ENCODE measurements at places on chromosomes 3 and 15. TPM values are rescaled to one million over a fixed set of nuclear protein-coding genes. Genes with fewer than 3 reads are reported as not detected.

ADCY5 gene
- total RNA-seq = 0.63 TPM

GP5 gene
- not detected for total RNA-seq

CYP8B1 gene
- total RNA-seq = not detected

SOX14 gene
- not detected for total RNA-seq

NANOGP8 gene
- total RNA-seq = not detected

LRRK1 gene
- total RNA-seq = 219 TPM

COL6A5 gene
- total RNA-seq = not detected

SCAANT1 gene
- not detected for total RNA-seq

GRCh38 chr15:93929375-93930094 is 301.8 kb upstream of the MCTP2 start:
- no peak for DNase-seq

DNA sequence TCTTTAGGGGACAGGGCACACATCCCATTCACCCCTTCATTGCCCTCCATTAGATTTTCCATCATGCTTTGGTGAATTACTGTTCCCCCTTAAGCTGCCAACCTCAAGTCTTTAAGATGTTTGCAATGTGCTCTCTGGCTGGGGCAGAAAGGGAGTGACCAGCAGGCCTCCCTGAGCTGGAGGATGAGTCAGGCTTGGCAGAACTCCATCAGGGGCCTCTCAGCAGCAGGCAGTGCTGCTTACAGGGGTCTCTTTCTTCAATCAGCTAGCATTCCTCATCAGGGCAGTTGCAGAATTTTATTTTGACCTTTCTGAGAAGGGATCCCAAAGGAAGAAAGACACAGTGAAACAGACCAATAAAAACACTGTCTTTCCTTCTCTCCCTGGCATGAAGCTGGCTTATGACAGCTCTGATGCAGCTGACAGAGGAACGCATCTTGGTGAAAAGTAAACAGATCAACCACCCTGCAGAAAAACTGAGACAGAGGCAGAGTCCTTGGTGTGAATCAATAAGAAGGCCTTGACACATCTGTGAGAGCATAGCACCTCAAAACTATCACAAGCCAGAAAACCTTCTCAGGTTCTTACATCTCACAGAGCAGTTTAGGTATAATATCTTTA is 88.7 kb upstream of the MRPL3 start:
- no peak for DNase-seq

DNA sequence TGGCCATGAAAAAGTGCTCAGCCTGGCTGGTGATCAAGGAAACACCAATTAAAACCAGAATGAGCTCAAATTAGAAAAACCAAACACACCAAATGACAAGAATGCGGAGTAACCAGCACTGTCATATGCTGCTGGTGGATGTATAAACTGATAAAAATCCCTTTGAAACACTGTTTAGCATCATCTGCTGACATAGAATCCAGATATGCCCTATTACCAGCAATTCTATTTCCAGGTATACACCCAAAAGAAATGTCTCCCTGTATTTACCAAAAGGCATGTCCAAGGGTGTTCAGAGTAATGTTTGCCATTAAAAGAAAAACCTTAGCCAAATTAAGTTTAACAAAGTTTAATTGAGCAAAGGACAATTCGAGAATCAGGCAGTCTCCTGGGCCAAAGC is 138.6 kb downstream of the FMN1 start:
- no peak for DNase-seq

DNA sequence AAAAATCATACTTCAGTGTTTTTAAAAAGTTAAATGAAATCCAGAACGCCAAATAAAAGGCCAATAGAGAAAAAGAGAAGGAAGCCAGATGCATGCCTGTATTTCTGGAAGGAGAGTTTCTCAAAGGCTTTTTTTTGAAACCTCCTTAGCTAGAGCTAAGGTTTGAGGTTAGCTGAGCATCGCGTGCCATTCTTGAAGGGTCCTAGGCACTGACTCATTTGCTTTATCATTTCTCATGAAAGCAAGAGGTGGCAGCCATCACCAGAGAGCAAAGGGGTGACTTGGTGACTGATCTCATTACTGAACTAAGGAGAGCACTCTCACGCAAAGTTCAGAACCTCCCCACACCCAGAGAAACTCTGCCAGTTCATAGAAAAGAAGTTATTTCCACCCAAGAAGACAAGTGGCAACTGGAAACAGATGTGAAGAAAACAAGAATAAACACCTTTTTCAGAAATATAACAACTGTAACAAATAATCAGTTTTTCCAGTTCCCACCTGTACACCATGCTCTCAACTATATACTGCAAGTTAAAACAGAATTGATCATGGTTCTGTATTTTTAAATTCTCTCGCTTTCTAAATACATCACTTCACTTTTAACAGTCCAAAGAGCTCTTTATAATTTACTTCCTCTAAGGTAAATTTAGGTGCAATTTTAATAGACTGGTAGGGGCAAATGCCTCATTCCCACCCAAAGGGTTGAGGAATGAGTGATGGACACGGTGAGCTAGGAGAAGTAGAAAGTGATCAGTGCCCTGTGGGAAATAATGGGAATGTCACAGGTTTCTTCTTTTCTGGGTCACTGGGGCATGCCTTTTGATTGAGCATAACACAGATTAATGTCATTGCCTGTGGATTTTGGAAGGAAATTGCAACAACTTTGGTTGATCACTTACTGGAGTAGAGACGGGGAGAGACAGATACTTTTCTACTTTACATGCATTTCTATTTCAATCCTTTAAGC is 24.7 kb downstream of the GPR15 start:
- DNase-seq = peak; percentile 22

GRCh38 chr3:43053291-43053690 is 52.6 kb downstream of the POMGNT2 start:
- DNase-seq = no peak

DNA sequence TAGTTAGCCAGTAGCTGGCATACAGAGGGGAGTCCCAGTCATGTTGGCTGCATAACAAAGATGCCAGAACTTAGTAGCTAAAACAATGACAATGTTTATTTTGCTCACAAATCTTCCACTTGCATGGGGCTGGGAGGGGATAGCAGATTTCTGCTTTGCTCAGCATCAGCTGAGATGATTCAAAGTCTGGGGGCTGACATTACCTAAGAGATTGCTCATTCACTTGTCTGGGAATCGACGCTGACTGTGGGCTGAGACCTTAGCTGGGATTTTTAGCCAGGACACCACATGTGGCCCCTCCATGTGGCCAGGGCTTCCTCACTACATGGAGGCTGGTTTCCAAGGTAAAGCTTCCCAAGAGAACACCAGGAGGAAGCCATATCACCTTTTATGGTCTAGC is 12.7 kb upstream of the CFAP100 start:
- DNase-seq = no peak

DNA sequence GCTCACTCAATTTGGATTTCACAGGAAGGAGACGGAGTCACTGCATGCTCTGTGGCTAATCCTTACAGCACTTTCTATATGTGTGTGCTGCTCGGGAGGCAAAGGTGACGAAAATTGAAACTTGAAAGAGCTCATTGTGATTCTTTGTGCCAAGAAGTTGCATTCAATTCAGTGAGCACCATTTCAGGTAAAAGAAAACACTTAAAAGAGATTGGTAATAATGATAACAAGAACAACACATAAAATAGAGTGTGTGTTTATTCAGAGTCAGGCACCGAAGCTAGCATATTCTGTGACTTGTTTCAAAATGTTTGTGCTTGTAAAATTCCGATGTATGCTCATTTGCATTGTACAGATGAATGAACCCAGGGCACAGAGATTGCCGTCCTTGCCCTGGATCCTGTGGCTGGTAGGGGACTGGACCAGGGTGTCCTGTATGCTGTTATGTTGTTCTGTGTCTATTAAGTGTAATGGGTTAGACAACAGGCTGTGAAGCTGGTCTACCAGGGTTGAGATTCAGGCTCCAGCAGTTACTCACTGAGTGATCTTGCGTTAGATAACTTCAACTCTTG is 193.3 kb upstream of the PROK2 start:
- DNase-seq = no peak

- peak; percentile 56 for DNase-seq
Measured at GRCh38 chr3:9782770-9783169, 9.5 kb downstream of the TADA3 start.

DNA sequence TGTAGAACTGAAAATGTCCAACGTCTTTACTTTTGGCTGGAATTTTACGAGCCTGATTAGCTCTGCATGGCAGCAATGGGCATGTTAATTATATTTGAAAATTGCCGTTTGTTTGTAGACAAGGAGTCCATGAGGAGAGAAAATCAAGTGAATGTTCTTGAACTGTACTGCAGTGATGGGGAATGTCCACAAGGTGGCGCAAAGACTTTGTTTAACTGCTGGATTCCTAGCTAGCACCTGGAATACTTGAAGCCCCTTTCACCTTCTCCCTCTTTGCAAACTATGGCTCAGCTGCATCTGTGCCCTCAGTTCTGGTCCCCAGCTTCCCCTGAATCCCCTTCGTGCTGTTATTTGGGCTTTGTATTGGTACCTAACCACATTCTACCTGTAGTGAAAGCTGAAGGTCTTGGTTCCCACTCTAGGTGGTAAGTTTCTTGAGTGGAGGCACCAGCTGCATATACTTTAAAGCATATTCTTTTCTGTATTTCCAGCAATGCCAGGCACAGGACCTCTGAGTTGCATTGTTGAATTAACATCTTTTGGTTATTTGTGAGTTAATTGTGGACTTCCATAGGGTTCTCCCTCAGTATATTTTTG is 25.3 kb downstream of the EXOG start:
- DNase-seq = peak; percentile 68

DNA sequence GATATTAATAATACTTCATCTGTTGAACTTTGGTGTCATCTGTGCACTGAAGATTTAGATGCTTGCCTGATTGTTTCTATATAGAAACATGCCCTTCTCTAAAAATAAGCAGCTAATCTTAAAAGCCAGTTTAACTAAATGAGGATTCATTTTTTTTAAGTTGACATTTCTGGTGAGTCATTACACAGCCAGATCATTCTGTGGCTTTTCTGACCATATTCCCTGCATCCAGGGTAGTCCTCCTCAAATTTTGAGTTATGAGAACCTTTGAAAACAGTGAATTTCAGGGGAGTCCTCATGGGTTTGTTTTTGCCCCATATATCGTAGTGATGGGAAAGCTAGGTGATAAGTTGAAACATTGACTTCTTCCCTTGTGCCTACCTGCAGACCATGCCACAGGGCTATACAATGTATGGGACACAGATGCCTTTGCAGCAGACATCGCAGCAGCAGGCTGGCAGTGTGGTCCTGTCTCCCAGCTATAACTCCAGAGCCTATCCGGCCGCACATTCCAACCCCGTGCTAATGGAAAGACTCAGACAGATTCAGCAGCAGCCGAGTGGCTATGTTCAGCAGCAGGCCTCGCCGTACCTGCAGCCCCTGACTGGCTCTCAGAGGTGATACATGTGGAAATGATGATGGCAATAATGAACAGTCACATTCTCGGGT is 26.5 kb upstream of the P2RY12 start:
- DNase-seq = no peak

GRCh38 chr3:25834346-25834745 is 44.5 kb downstream of the OXSM start:
- DNase-seq = peak; percentile 88

GRCh38 chr3:25427942-25428788 is at the start of gene RARB:
Gene RARB (plus strand): TSS chr3:25428263. CDS start chr3:25428732, 469 bp downstream.
- no peak for DNase-seq

DNA sequence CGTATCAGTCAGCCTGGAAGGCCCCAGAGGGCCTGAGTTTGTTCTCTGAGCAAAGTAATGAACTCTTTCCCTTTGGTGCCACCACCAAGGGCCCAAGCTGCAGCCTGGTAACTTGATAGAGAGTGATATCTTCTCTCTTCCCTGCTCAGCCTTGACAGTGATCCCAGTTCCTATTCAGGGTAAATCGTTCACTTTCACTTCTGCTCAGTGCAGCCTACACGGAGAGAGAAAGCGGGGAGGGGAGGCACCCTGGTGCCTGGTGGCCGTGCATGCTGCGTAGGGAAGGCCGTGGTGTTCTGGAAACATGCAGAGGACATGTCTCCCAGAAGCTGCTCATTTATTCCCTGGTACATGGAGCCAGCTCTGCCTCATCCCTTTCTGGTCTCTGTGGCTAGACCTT is 54.9 kb downstream of the KIF9 start:
- peak; percentile 58 for DNase-seq

DNA sequence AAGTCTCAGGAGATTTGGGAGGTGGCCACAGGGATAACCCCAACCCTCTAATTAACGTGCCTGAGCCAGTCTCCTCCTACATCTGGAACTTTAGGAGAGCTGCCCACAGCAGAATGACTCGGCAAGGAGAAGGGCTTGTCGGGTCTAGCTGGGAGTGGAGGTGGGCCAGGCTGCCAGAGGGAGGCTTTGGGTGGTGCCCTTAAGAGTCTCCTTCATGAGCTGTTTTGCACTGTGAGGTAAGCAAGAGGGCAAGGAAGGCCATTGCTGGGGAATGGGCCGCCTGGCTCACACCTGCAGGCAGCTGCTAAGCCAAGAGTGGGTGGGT is 3.6 kb upstream of the TNK2 start:
- DNase-seq = no peak

- no peak for DNase-seq
Measured at GRCh38 chr15:50049871-50050270, 69.2 kb downstream of the ATP8B4 start.

DNA sequence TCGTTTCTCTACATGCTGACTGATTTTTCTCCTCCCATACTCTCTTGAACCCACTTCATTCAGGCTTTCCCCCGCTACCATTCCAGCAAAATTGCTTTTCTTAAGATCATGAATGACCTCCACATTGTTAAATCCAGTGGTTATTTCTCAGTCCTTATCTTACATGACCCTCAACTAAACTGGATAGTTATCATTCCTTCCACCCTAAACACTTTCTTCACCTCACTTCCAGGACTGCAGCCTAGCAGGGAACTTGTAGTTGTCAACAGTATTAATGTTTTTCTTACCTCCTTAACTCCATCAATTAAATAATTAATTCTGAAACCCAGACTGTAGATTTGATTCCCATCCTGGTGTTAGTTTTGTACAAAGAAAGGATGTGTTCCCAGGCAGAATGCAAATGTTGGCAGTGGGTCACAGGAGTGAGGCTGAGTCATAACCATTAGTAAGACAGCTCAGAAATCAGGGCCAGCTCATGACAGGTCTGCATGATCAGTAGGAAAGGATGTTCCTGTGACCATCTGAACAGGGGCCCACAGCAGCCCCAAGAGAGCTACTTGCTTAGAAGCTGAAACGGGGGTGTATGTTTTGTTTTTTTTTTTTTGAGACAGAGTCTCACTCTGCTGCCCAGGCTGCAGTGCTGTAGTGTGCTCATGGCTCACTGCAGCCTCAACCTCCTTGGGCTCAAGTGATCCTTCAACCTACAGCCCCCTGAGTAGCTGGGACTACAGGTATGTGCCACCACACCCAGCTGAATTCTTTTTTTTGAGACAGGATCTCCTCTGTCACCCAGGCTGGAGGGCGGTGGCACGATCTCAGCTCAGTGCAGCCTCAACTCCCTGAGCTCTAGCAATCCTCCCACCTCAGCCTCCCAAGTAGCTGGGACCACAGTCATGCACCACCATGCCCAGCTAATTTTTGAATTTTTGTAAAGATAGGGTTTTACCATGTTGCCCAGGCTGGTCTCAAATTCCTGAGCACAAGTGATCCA is 9.1 kb downstream of the BCL2L10 start:
- DNase-seq = peak; percentile 31

DNA sequence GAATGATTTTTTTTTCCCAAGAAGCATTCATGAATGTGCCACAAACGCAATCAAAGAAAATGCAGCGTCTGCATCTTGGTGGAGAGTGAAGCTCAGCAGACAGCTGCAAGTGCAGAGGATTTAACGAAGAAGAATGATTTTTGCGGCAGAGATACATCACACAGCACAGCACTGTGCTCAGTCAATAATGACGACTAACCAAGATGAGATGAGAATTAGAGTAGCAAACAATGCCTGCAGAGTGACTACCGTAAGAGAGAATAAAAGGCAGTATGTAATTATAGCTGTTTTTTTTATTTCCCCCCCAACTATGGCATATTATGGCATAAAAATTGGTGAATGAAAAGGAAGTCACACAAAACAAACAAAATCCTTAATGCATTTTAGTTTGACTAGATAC is 218.0 kb upstream of the ROBO1 start:
- DNase-seq = no peak

Measured in OCI-LY7 (cell line).